Stimulated activated CD8-positive, alpha-beta memory T cell treated with anti-CD3 and anti-CD28 coated beads, Interleukin-2, amount 100 ng/mL, for 48 hours (primary cell): ENCODE measurements at places on chromosomes 12 and 14.

- DNase-seq: no peak
These were observed 93.1 kb downstream of the RMST start for GRCh38 chr12:97555547-97556187.

- no peak for DNase-seq
These were observed 32.6 kb upstream of the LMNTD1 start for GRCh38 chr12:25585662-25586061.

DNA sequence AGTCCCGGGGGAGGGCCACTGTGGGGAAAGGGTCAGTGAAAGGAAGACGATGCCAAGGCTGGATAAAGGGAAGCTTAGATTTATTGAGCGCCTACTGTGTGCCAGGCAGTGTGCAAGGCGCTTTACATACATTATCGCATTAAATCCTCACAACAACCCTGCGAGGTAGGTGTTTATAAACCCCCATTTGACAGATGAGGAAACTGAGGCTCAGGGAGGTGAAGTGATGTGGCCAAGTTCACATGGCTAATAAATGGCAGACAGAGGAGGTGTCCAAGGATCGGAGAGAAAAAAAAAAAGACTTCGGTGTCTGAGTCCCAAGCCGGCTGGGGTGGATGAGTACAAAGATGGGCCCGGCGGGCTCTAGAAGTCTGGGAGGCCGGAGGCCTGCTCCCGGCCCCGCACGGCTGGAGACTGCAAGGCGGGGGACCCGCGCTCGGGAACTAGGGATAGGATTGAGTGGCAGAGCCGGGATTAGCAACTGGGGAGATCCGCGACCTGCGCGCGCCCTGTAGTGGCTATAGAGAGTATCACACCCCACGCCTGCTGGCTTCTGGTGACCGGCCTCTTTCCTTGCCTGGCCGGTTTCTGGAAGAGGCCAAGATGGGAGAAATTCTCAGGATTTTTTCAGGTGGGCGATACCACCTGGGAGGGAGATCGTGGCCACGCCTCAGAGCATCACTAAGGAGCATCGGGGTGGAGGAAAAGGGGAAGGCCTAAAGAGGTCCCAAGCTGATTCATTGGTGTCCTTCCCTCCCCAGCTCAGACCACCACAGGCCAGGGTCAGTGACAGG is 3.9 kb downstream of the DDN start:
- peak; percentile 37 for DNase-seq

GRCh38 chr12:25361511-25361910 is 110.8 kb upstream of the KRAS start:
- no peak for DNase-seq

DNA sequence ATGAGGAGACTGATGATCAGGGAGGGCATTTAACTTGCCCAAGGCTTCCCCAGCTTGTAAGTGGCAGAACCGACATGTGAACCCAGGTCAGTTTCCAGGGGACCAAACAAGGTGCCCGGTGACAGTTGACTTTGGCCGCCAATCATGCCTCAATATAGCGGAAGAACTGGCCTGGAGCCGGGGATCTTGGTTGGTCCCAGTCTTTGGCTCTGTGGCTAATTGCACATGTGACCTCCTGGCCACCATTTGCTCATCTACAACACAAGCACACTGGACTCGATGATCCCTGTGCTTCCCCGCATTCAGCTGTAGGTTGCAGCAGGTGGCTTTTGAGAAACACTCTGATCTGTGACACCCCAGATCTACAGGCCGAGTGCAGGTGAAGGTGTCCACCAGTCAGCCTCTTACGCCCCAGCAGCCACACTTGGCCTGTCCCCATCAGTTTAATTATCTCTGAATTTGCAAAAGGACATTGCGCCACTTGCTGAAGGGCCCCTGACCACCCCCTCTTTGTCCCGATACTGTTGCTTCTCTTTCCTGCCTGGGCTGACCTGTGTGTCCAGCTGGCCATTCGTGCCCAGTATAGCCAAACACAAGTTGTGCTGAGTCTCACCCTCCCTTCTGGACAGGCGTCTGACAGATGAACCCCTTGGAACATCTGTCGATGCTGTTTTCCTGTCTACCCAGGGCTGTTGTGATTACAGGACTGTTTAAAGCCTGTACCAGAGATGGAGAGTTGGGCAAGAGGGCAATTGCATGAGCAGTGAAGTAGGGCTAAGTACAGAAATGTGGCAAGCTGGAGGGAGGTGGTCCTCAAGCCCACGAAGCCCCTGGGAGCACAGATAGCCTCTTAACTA is 14.1 kb downstream of the ACACB start:
- no peak for DNase-seq

- DNase-seq: no peak
These were observed 594 bp upstream of the CEP170B start for GRCh38 chr14:104864267-104865080.

- DNase-seq: no peak
These were observed 256.8 kb upstream of the DDHD1 start for GRCh38 chr14:53409969-53410368.

- no peak for DNase-seq
These were observed 45.7 kb upstream of the CPM start for GRCh38 chr12:68978678-68979077.

DNA sequence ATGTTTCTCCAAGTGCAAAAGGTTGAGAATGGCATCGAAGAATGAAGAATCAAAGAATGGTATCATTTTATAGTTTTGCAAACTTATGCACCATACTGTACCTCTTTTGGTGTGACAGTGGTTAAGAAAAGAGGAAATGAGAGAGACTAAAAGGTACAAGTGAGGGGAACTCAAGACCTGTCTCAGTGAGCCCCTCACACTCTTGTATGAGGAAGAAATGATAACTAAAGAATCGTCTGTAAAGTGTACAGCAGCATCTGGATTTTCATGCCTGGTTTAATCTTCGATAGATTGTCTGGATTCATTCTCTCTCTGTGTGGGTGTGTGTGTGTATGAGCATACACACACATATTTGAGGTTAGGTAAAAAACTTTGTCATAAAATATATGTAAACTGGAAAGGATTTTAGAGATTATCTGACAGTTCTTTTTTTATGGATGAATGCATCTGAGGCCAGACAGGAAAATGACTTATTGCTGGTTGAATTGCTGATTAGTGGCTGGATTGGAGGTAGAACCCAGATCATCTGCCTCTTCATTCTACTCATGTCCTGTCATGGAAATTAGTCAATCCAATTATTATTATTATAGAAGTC is 16.0 kb upstream of the SLC38A2 start:
- no peak for DNase-seq

DNA sequence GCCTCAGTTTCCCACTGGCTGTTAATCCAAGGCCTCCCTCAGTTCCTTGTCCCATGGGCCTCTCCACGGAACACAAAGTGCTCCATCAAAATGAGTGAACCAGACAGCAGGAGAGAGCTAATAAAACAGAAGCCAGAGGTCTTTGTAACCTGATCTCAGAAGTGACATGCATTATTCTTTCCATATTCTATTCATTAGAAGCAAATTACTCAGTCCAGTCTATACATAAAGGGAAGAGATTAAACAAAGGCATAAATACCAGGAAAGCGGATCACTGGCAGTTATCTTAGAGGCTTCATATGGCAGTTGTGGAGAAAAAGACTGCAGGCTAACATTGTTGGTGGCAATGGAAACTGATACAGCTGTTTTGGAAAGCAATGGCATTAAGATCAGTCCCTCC is 170.6 kb upstream of the GARIN6 start:
- DNase-seq: no peak

DNA sequence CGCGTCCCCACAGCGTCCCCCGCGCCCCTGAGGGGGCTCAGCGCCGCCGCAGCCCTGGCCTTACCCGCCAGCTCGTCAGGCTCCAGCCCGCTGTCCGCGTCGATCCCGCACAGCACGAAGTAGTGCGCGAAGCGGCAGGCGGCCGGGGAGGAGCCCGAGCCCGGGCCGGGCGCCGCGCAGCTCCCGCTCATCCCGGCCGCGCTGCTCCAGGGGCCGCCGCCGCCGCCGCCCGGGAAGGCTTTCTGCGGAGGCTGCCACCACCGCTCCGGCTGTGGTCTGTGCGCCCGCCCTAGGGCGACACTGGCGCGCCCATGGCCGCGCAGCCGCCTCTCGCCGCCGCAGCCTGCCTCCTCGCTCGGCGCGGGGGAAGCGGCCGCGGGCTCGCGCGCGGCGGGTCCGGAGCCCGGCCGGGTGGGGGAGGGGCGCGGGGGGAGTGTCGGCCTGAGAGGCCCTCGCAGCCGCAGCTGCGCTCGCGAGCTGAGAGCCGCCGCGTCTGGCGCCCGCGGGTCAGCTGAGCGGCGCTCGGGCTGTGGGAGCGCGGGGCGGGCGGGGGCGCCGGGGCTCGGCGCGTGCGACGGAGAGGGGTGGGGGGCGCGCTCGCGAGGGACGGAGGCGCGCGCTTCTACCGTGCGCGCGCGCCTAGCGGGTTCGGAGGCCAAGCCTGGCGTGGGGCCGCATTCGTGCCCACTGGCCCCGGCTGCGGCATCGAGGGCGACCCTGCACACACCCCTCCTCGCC is at the start of gene DENND5B:
TSS of gene DENND5B (minus strand) at position 495 of the 738 bp plus-strand sequence. CDS start at position 191, 304 bp downstream.
- DNase-seq: no peak

- no peak for DNase-seq
These were observed 162.3 kb downstream of the PTCSC3 start for GRCh38 chr14:36014236-36014635.

DNA sequence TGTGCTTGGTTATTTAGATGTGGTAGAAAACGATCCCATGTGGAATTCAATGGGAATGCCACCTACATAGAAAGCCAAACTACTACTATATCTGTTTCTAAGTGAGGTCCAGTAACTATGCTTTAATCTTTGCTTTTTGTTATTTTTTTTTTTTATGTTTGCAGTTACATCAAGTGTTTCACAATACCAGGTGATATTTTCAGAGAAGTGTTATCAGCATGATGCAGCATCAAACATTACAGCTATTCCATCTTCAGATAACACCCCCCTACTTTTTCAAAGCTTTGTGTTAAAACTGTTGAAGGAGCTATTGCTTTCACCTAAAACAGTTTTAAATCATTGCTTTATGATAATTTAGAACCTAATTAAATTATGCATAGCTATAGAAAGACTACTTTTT is 163.8 kb upstream of the SLC16A7 start:
- no peak for DNase-seq

GRCh38 chr14:96136371-96137005 is 68.2 kb upstream of the BDKRB2 start:
- DNase-seq: no peak

GRCh38 chr14:24399999-24400718 is 1.4 kb downstream of the NYNRIN start:
- DNase-seq: no peak
